ENCODE measurements at places on chromosomes 11 and 22.

GRCh38 chr11:108754901-108755625, 90.2 kb downstream of the DDX10 start:
- DNase-seq: no peak

DNA sequence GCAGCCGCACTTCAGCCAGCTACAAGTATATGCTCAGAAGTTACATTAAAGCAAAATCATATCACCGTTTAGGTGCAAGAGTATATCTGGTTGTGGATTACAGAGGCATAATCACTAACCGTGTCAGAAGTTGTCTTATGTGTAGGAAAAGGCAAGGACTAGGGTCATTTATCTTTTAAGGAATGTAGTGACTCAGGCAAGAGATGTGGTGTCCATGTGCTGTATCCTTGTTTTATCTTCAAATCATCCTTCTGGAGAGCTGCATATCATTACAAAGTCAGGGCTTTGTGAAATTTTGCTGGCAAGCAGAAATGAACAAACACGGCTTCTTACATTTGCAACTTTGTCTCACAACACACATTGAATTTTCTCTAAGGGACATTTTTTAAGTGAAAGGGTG, 12.7 kb upstream of the CHORDC1 start:
- DNase-seq: no peak

DNA sequence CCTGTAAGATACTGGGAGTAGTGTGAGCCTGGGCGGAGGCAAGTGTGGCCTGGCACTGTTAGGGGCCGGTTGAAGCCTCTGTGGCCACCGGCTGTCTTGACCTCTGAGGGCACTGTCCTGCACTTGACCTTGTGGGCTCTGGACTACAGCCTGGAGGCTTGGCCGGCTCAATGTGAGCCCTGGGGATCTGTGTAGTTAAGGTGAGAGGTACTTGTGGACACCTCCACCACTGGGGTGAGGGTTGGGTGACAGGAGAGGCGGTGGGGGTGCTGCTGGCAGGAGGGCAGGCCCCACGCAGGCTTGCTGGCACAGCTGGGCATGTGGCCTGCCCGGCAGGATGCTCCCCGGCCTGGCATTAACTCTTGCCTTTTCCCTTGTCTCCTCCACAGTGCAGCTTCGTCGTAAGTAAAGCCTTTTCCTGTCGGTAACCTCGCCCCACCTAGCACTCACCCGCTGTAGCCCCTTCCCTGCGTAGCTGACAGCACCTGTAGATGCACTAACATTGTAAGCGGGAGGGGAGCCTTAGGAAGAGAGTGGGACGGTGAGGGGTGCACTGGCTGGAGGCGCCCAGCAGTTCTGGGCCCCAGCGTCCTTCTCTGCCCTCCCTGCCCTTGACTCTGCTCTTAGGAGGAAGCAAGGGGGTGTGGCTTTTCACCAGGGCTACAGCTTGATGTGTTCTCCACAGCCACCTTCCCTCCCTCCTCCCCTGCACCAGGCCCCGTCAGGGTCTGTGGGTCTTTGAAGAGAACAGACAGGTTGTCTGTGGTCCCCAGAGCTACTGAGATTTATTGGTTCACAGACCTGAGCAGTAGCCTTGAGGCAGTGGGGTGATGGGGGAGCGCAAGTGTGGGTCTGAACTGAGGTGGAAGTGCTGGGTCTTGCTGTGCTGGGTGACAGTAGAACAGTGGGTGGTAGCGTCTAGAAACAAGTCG, 17.6 kb downstream of the INCENP start:
- no peak for DNase-seq

GRCh38 chr22:49824185-49824925, 3.3 kb downstream of the BRD1 start:
- no peak for DNase-seq

GRCh38 chr11:6563121-6563619, 40.2 kb downstream of the RRP8 start:
- no peak for DNase-seq

GRCh38 chr11:116224154-116224888, 548.5 kb downstream of the BUD13 start:
- no peak for DNase-seq

DNA sequence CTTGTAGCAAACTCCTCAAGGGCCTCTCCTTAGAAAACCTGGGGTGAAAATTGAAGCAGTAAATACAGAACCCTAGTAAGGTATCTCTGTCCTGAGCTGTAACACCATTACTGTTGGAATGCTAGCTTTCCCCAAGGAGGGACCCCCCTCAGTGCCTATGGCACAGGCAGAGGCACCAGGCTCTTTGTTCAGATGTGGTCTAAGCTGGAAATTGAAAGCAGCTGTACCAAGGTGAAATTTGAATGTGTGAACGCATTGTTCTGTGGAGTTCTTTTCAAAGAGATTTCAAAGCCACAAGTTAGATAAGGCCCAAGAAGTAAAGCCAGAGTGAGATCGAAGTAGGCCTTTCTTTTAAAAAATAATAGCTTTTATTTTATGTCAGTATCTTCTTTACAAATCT, 71.9 kb upstream of the HORMAD2 start:
- DNase-seq: no peak

Measured in T-cell (primary cell).